ENCODE measurements at places on chromosomes 16 and 17. TPM values are rescaled to one million over a fixed set of nuclear protein-coding genes. Genes with fewer than 3 reads are reported as not detected.
A peak's percentile ranks its signal among the peaks of the same experiment; 100 is the strongest.

DNA sequence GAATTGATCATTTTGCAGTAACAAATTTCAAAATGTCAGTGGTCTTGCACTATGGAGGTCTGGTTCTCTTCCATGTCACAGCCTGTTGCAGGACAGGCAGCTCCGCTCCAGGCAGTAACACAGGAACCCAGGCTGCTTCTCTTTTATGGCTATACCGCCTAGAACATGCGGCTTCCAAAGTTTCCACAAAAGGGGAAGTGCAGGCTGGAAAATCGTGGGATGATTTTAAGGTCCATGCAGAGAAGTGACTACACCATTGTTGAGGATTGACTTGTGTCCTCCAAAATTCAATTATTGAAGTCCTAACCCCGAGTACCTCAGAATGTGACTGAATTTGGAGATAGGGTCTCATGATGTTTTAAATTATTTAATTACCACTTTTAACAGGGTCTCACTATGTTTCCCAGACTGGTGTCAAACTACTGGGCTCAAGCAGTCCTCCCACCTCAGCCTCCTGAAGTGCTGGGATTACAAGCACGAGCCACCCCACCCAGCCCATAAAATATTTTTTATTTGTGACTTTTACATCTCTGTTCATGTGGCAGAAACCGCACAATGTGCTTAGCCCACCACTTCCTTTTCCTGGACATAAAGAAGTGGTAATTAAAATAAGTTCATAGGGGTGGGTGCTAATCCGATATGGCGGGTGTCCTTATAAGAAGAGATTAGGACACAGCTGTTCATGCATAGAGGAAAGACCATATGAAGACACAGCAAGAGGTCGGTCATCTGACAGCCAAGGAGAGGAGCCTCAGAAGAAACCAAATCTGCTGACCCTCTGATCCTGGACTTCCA, 279.2 kb upstream of the RPL38 start:
- no peak overlapping the region for H3K27ac ChIP-seq
- peaks cover 4% of the 10 kb centered on the region for H3K27me3 ChIP-seq
- DNase-seq = no peak
- H3K4me3 ChIP-seq = no peak overlapping the region
- no peaks in the 10 kb centered on the region for H3K4me1 ChIP-seq
- no peaks in the 10 kb centered on the region for H3K36me3 ChIP-seq

- peaks cover 7% of the 10 kb centered on the region for H3K4me1 ChIP-seq
- no peak overlapping the region for H3K4me3 ChIP-seq
- no peaks in the 10 kb centered on the region for H3K27me3 ChIP-seq
- H3K36me3 ChIP-seq = peaks cover 2% of the 10 kb centered on the region
- H3K27ac ChIP-seq = no peak overlapping the region
Observed at GRCh38 chr17:19317359-19318095, 45.0 kb downstream of the B9D1 start.

GRCh38 chr17:19713462-19713861, 2.9 kb downstream of the SLC47A2 start:
- H3K27ac ChIP-seq = no peak overlapping the region
- DNase-seq = no peak
- H3K4me1 ChIP-seq = no peaks in the 10 kb centered on the region
- no peaks in the 10 kb centered on the region for H3K36me3 ChIP-seq
- peaks cover 3% of the 10 kb centered on the region for H3K27me3 ChIP-seq

GRCh38 chr17:29057361-29057760, 14.4 kb downstream of the PIPOX start:
- DNase-seq = no peak
- no peak overlapping the region for H3K4me3 ChIP-seq
- H3K27me3 ChIP-seq = peaks cover 6% of the 10 kb centered on the region

- H3K27me3 ChIP-seq = no peaks in the 10 kb centered on the region
- H3K4me1 ChIP-seq = peaks cover 18% of the 10 kb centered on the region
- peak overlapping the region; percentile 86 for H3K27ac ChIP-seq
Observed at GRCh38 chr17:81294512-81295030, 536 bp downstream of the SLC38A10 start.

DNA sequence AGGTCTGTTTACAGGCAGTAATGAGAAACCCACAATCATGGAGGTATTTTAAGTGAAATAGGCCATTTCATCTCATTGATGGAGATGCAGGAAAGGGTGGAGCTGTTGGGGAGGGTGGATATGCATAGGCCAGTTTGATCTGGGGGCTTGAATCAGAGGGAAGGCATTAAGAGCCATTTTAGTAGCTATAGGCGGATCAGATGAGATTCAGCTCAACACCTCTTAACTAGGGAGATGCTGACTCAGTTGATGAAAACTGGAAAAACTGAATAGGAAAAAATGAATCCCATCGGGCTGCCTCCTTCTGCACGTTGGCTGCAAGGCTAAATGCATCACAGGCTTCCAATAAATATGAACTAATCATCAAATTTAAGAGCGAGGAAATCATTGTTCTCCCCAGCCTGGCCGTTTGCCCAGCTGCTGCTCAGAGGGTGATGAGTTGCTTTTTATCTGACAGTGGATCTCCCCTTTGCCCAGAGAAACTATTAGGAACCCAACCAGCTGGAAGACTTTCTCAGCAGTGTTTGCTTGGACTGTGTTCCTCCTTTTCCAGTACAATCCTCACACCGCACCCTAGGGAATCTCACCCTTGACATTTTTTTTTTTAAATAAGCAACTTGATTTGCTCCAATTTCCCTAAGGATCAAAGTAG, 149.6 kb downstream of the SOX9 start:
- no peak overlapping the region for H3K27ac ChIP-seq
- H3K4me3 ChIP-seq = no peak overlapping the region
- H3K27me3 ChIP-seq = peaks cover 22% of the 10 kb centered on the region
- DNase-seq = no peak

The CLEC19A gene
- total RNA-seq = not detected
